ENCODE measurements at places on chromosomes 3 and 15.

DNA sequence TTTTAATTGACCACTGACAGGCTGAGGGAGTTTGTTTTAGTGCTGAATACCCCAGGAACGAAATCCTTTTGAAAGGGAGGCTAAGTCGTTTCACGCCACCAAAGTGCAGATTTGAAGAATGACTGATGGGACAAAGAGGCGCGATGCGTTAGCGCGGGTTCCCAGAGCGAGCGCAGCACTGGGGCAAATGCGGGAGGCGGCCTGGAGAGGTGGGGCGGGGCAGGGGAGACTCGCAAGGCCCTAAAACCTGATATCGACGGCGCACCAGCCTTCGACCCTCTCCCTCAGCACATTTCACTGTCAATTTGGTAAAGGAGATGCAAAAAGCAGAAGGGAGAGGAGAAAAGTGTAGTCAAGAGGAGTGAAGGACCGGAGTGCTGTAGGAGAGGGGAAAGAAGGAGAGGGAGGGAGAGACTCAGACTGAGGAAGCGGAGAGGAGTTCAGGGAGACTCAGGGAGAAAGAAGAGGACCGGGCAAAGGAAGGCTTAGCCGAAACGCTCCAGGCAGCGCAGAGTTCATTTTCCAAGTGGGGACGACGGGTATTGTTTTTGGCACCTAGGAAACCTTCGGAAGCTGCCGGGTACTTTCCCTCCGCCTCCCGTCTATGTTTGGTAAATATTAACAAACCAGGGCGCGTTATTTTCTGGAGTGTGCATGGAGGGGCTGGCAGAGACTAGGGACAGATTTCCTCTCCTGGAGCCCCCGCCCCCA lies 3.8 kb upstream of the FOXB1 start:
- H3K36me3 ChIP-seq: peaks cover 27% of the 10 kb centered on the region
- peaks cover 97% of the 10 kb centered on the region for H3K27me3 ChIP-seq

GRCh38 chr3:14336749-14337598 lies 65.4 kb upstream of the SLC6A6 start:
- H3K4me3 ChIP-seq: no peak overlapping the region
- peaks cover 28% of the 10 kb centered on the region for H3K27me3 ChIP-seq
- H3K4me1 ChIP-seq: no peaks in the 10 kb centered on the region
- H3K27ac ChIP-seq: peak overlapping the region; percentile 15
- DNase-seq: no peak

- H3K4me3 ChIP-seq: no peak overlapping the region
- H3K36me3 ChIP-seq: no peaks in the 10 kb centered on the region
- no peak for DNase-seq
- H3K4me1 ChIP-seq: peaks cover 3% of the 10 kb centered on the region
- H3K27ac ChIP-seq: no peak overlapping the region
- peaks cover 2% of the 10 kb centered on the region for H3K27me3 ChIP-seq
These were observed 120.2 kb downstream of the MEGF11 start for GRCh38 chr15:66133247-66133885.

DNA sequence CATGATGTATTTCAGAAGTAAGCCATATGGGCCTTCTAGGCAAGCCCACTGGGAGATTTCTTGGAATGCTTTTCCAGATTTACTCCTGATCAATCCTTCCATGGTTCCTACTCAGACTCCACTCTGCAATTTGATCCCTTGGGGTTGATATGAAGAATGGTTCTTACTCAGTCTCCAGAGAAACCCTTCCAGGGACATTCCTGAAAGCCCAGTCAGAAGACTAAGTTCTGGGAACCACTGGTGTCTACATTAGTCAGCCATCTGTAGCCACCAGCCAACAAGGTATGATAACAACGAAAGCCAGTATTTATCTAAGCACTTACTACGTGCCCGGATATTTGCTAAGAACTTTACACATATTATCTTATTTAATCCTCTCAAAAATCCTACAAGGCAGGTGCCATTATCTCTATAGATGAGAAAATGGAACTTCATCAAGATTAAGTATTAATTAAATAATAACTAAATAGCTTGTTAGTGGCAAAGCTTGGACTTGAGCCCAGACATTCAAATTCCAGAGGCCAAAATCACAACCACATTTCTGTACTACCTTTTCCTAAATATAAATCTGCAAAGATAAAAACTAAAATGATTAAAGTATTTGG lies 32.7 kb downstream of the ZNF385D start:
- no peak for DNase-seq
- no peaks in the 10 kb centered on the region for H3K4me1 ChIP-seq
- no peak overlapping the region for H3K4me3 ChIP-seq
- H3K27me3 ChIP-seq: no peaks in the 10 kb centered on the region
- no peaks in the 10 kb centered on the region for H3K36me3 ChIP-seq

DNA sequence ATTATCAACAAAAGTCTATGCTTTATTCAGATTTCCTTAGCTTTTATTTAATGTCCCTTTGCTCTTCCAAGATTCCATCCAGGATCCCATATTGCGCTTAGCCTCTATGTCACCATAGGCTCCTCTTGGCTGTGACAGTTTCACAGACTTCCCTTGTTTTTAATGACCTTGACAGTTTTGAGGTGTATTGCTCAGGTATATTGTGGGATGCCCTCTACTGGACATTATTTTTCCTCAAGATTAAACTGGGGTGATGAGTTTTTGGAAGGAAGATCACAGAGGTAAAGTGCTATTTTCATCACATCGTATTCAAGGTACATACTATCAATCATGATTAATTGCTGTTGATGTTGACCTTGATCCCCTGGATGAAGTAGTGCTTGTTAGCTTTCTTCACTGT lies 99.1 kb upstream of the SMAD3 start:
- no peaks in the 10 kb centered on the region for H3K27me3 ChIP-seq
- no peak overlapping the region for H3K27ac ChIP-seq
- no peak overlapping the region for H3K4me3 ChIP-seq
- peaks cover 4% of the 10 kb centered on the region for H3K4me1 ChIP-seq

GRCh38 chr15:95563634-95564033 lies 766.9 kb upstream of the NR2F2 start:
- no peaks in the 10 kb centered on the region for H3K4me1 ChIP-seq
- H3K36me3 ChIP-seq: no peaks in the 10 kb centered on the region
- H3K27ac ChIP-seq: no peak overlapping the region
- DNase-seq: no peak

DNA sequence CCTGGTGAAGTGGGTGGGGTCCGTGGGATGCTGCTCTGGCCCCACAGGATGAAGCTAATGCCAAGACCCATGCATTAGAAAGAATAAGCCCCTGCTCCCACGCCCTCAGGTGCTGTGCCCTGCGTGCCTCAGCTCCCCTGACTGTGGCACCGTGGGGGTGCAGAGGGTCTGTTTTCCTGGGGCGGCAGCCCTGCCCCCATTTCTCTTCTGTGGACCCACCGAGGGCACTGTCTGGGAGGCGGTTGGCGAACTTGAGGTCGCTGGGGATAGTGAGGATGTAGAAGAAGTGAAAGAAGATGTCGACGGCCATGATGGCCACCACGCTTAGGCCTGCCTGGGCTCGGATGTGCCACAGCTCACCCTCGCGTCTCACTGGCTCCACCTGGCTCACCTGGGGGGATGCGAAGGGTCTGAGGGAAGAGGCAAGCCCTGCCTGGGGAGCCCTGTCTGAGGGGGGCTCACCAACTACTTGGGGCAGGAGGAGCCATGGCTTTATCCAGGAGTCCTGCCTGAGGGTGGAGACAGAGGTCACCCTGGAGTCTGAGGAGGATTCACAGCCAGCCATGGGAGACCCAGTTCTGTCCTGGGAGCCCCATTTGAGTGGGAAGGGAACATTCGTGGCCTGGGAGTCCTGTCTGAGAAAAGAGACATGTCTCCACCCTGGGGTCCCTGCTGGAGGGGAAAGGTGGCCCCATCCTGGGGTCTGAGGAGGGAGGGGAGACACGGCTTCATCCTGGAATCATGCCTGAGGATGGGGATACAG lies 5.1 kb downstream of the HHATL start:
- peaks cover 10% of the 10 kb centered on the region for H3K4me1 ChIP-seq
- H3K4me3 ChIP-seq: no peak overlapping the region
- H3K27ac ChIP-seq: no peak overlapping the region
- H3K36me3 ChIP-seq: no peaks in the 10 kb centered on the region
- no peak for DNase-seq

- H3K36me3 ChIP-seq: no peaks in the 10 kb centered on the region
- no peak overlapping the region for H3K4me3 ChIP-seq
- H3K27ac ChIP-seq: no peak overlapping the region
- no peak for DNase-seq
- no peaks in the 10 kb centered on the region for H3K4me1 ChIP-seq
These were observed 304.1 kb downstream of the ZNF621 start for GRCh38 chr3:40828741-40829415.

DNA sequence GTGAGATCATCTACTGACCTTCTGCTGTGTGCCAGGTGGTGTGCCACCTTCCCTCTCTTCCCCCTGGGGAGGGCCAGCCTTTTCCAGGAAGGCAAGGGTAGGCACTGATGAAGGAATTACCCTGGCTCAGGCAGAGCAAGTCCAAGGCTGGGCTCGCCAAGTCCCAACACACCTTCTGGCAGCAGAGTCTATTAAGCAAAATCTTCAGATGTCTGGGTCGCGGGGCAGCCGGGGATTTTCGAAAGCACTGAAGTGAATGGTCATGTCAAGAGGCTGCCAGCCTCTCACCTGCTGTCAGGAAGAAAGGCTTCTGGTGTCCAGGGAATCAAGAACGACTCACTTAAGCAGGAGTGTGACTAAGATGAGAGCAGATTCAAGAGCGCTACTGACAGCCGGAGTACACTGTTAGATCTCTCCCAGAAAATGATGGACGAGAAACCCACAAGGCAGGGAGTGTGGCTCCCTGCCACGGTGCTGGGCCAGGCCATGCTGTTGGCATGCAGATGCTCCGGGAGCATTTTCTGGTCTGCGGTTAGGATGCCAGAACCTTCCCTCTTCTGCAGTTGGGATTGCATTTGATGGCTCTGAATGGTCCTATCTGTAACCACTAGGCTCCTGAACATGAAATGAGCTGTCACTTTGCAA lies 479.8 kb downstream of the SHQ1 start:
- no peaks in the 10 kb centered on the region for H3K4me1 ChIP-seq
- H3K36me3 ChIP-seq: no peaks in the 10 kb centered on the region
- H3K27me3 ChIP-seq: peaks cover 2% of the 10 kb centered on the region

DNA sequence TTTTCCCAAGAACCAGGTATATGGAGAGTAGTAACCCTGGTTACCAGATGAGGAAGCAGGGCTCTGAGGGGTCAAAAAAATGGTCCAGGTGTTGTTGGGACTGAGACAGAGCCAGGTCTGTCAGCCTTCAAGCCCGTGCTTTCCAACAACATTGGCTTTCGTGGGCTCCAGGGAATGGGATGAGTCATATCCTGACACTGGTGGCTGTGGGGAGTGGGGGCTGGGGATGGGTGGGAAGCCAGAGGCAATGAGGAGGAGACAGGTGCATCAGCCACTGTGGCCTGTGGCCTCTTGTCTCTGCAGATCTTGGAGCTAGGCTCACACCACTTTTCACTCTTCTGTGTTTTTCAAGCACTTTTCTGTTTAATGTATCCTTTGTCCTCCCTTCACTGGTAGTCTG lies 38.2 kb downstream of the CORO2B start:
- no peak overlapping the region for H3K4me3 ChIP-seq
- no peak for DNase-seq
- H3K4me1 ChIP-seq: peaks cover 49% of the 10 kb centered on the region
- no peak overlapping the region for H3K27ac ChIP-seq
- H3K36me3 ChIP-seq: no peaks in the 10 kb centered on the region

DNA sequence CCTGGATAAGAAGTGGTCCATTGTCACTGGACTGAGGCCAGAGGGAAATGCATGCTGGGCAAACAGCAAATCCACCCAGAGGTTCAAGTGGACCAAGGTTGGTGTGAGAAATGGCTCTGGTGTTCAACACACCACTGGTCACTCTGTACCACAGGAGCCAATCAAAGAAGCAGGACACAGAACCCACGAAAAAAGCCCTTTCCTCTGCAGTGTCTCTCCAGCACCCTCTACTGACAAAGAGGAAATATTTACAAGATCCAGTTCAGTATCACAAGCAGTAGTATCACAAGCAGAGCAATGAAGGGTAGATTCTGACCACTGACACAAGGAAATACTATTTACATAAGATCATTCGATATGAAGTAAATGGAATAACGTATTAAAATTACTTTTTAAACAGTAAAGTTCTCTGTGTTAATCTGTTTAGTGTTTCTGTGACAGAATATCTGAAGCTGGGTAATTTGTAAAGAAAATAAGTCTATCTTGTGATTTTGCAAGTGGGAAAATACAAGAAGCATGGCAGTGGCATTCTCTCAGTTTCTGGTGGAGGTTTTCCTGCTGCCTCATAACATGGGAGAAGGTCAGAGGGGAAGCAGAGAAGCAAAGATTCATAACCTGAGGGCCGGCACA lies 390.7 kb downstream of the EFHB start:
- peak; percentile 32 for DNase-seq
- peak overlapping the region; percentile 54 for H3K27ac ChIP-seq
- peaks cover 7% of the 10 kb centered on the region for H3K36me3 ChIP-seq

GRCh38 chr3:49171119-49171774 lies at the start of gene KLHDC8B:
TSS of gene KLHDC8B (plus strand) at chr3:49171598. CDS start at chr3:49172770, 1,172 bp downstream.
- DNase-seq: peak; percentile 71
- H3K4me1 ChIP-seq: peaks cover 22% of the 10 kb centered on the region
- H3K27ac ChIP-seq: no peak within 1 kb of the TSS
- H3K36me3 ChIP-seq: no peaks in the 10 kb centered on the region
- peak within 1 kb of the TSS; percentile 87 for H3K4me3 ChIP-seq

DNA sequence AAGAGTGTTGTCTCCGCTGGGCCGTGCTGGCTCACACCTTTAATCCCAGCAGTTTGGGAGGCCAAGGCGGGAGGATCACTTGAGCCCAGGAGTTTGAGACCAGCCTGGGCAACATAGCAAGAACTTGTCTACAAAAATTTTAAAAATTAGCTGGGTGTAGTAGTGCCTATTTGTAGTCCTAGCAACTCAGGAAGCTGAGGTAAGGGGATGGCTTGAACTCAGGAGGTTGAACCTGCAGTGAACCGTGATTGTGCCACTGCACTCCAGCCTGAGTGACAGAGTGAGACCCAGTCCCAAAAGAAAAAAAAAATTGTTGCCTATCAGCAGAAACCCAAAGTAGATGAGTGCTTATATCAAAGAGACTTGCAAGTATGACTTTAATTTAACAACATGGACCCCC lies 12.7 kb upstream of the AKAP13 start:
- DNase-seq: no peak
- H3K36me3 ChIP-seq: no peaks in the 10 kb centered on the region
- peaks cover 19% of the 10 kb centered on the region for H3K4me1 ChIP-seq
- no peak overlapping the region for H3K4me3 ChIP-seq
- H3K27me3 ChIP-seq: no peaks in the 10 kb centered on the region

- H3K36me3 ChIP-seq: no peaks in the 10 kb centered on the region
- peaks cover 14% of the 10 kb centered on the region for H3K27me3 ChIP-seq
- no peaks in the 10 kb centered on the region for H3K4me1 ChIP-seq
- no peak overlapping the region for H3K4me3 ChIP-seq
These were observed 155.8 kb upstream of the LRIG1 start for GRCh38 chr3:66656609-66657008.

- H3K4me3 ChIP-seq: no peak overlapping the region
- DNase-seq: no peak
- H3K36me3 ChIP-seq: no peaks in the 10 kb centered on the region
- H3K27me3 ChIP-seq: no peaks in the 10 kb centered on the region
- H3K27ac ChIP-seq: no peak overlapping the region
These were observed 424.1 kb downstream of the RSL24D1 start for GRCh38 chr15:54772663-54773062.

DNA sequence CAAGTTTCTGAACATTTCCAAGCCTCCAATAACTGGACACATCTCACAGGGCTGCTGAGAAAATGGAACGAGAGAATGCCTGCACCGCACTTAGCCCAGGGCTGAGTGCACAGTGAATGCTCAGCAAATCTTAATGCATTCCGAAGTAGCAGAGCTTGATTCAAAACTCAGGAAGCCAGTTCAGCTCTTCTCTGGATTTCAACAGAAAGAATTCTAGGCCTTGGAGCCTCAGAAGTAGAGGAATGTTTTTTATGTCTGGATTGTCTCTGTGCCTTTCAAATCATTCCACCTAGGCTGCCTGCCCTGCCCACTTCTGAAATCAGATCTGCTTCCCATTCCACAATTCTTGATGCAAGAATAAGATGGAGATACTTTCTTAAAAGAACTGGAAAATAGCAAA lies 9.6 kb upstream of the FOXP1 start:
- no peak overlapping the region for H3K4me3 ChIP-seq
- no peaks in the 10 kb centered on the region for H3K27me3 ChIP-seq
- peaks cover 6% of the 10 kb centered on the region for H3K36me3 ChIP-seq
- H3K27ac ChIP-seq: no peak overlapping the region

Data from naive B cell (primary cell).